ENCODE measurements at places on chromosomes 3 and 15.

DNA sequence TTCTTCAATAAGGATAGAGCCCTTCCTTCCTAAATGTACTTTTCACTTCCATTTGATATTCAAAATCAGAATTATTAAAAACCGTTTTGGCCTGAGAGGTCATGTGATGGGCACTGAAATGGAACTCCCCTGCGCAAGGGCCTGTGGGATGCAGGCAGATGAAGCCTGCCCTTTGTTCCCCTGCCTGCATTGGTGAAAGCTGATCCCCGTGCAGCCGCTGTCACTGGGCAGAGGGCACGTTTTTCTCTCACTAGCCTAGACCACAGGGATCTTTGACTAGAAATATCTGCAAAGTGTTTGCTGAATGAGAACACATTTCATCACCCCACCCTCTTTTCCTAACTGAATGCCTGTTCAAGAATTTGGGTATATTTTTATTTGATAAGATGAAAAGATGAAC is 74.9 kb downstream of the TIPARP start:
- DNase-seq, result no peak

DNA sequence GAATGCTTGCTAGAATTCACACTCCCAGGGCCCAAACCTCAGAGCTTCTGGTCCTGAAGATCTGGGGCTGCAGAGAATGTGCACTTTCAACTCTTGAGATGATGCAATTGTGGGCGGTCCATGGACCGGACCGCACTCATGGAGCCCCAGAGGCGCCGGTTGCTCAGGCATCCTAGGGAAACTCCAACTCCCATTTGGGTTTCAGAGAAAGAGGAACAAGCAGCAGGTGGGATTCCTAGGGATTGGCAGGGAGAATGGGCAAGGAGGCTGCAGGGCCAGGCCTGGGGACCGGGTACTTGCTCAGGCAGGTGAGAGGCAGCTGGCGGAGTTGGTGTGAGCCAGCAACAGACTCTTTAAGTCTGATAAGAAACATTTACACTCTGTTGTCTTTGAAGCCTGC is 3.5 kb downstream of the NOX5 start:
- no peak for DNase-seq

DNA sequence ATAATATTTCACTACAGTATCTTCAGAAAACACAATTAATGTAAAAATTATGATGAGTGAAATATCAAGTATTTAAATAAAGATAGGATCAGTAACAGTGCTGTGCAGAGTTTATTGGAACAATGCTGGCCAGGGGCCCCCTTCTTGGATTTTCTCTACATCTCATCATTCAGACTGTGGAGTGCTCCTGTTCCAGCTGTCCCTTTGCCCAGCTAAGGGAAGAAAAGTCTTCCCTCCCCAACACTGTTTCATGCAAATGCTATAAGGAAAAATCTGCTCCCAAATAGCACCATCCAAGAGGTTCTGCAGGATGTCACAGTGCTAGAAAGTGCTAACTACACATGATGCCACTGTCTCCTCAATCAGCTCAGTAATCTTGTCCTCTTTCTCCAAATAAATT is 64.5 kb downstream of the RPL39L start:
- no peak for DNase-seq

DNA sequence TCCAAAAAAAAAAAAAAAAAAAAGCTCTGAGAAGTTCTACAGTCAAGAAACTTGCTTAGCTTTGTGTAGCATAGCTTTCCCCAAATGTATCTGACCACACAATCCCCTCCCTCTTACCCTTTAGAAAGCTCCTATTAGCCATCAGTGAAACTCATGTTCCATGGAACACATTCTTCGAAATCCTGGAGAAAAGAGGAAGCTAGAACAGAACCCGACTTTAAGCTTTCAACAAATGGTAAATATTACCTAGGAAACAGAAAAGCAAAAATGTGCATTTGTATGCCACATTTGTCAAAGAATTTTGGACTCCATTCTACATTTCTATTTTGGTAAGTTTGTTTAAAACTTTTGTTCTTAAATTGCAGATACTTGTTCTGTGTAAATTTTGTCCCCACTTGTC is 17.4 kb upstream of the CRTC3 start:
- DNase-seq, result no peak

DNA sequence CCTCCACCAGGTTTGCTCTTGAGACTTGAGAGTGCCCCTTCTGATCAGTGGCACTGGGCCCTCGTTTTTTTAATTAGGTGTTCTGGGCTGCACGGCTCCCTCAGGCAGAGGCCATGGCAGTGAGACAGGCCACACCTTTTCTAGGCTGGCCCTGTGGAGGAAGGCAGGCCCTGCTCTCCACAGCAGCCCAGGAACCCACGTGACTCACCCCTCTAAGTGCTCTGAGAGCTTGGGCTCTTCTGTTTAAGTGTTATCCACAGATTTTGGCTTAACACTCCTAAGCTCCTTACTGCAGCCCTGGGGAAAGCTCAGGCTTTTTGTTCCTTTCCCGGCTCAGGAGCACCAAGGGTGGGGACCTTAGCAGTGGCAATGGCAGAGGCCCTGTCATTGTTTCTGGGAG is 463.2 kb upstream of the GBE1 start:
- peak; percentile 77 for DNase-seq

- DNase-seq, result no peak
Measured at GRCh38 chr3:119639494-119640350, 20.7 kb downstream of the POPDC2 start.

DNA sequence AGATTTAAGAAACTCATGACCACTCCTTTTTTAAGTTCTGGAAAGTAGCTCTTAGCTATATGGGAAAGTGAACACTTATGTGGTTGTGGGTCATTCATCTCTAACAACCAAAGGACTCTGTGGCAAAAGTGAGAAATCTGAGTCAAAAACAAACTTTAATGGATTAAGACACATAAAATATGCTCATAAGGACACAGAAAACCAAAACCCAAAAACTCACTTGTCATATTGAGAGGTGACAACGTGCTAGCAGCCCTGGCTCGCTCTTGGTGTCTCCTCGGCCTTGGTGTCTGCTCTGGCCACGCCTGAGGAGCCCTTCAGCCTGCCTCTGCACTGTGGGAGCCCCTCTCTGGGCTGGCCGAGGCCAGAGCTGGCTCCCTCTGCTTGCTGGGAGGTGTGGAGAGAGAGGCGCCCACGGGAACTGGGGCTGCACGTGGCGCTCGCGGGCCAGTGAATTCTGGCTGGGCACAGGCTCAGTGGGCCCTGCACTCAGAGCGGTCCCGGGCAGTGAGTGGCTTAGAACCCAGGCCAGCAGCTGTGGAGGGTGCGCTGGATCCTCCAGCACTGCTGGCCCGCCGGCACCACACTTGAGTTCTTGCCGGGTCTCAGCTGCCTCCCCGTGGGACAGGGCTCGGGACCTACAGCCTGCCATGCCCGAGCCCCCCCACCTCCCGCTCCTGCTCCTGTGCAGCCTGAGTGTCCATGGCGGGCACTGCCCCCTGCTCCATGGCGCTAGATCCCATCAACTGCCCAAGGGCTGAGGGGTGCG is 30.3 kb upstream of the SKIL start:
- no peak for DNase-seq

DNA sequence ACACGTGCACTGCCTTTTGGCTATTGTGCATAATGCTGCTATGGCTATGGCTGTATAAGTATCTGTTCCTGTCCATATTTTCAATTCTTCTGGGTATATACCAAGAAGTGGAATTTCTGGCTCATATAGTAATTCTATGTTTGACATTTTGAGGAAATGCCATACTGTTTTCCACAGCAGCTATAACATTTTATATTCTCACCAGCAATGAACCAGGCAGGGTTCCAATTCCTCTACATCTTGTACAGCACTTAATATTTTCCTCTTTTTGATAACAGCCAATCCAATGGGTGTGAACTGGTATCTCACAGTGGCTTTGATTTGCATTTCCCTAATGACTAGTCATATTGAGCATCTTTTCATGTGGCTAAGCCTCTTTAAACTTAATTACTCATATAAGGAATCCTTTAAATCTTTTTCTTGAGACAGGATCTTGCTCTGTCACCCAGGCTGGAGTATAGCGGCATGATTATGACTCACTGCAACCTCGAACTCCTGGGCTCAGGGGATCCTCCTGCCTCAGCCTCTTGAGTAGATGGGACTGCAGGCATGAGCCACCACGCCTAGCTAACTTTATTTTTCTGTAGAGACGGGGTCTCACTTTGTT is 38.1 kb upstream of the IGDCC4 start:
- DNase-seq, result no peak
